ENCODE measurements at places on chromosomes 11 and 22.

DNA sequence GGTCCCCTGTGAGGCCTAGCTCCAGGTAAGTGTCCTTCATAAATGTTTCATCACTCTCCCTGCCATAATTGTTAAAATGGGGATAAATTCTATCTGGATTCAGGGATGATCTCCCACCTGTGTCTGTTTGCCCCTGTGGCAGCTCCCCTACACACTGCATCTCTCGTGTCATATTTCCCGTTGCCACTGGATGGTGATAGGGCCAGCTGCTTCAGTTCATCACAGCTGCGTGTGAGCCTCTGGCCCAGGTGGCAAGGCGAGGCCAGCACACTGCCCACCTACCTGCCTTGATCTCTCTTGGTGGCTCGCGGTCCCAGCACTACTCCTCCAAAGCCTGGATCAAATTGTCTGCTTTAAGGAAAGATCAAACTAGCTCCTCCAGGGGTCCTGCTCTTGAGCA, 187.4 kb downstream of the GRIK4 start:
- no peak for DNase-seq

DNA sequence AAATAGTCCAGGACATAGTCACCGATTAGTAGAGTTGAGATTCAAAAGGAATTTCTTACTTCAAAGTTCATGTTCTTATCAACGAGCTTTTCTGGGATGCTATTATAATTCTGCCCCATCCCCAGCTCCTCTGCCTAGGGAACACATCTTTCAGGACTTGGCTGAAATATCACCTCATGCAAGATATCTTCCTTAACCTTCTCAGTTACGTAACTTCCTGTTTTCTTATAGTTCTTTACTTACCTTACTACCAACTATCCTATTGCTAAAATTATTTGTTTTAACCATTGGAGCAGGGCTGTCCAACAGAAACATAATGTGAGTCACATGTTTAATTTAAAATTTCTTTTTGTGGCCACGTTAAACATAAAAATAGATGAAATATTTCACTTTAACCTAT, 2.3 kb downstream of the NARS2 start:
- no peak for DNase-seq

GRCh38 chr11:75264971-75265370, 24.4 kb downstream of the TPBGL start:
- DNase-seq = no peak

DNA sequence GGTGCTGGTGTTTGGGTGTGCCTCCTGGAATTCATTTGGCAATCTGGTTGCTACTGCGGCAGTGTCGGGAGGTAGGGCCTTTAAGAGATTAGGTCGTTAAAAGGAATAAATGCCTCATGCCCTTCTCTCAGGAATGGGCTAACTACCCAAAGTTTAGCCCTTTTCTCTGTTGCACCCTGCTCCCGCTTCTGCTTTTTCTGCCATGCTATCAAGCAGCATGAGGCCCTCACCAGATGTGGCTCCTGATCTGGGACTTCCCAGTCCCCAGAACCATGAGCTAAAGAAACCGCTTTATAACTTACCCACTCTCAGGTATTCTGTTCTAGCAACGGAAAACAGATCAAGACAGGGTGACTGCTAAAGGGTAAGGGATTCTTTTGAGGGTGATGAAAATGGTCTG, 6.3 kb downstream of the EIF3D start:
- DNase-seq = no peak

GRCh38 chr22:37549704-37550059, 10.6 kb upstream of the CDC42EP1 start:
- DNase-seq = no peak

- DNase-seq = no peak
Measured at GRCh38 chr11:131137046-131137445, 220.8 kb upstream of the SNX19 start.

Measured in activated CD4-positive, alpha-beta T cell treated with anti-CD3 and anti-CD28 coated beads, Interleukin-2, amount 50 U/mL, for 1 hour (primary cell).